Melanocyte of skin (primary cell): ENCODE measurements at places on chromosomes 11 and 22. TPM values are rescaled to one million over a fixed set of nuclear protein-coding genes. Genes with fewer than 3 reads are reported as not detected.

SHISA8 gene
- total RNA-seq: not detected in 2 replicates

APOA5 gene
- not detected in 2 replicates for total RNA-seq

PPFIA1 gene
- total RNA-seq: 86.0 and 93.0 TPM in 2 replicates

BIK gene
- total RNA-seq: 0.77 and 2.3 TPM in 2 replicates

ADORA2A gene
- total RNA-seq: 0.34 and 1.1 TPM in 2 replicates
